ENCODE measurements at places on chromosomes 16 and 17. TPM values are rescaled to one million over a fixed set of nuclear protein-coding genes. Genes with fewer than 3 reads are reported as not detected.

Gene CPSF4L
- 0.28 TPM for total RNA-seq

Gene MEIOC
- total RNA-seq: under 0.01 TPM

Gene MYO18A
- 58.6 TPM for total RNA-seq

Gene GIT1
- total RNA-seq: 19.2 TPM

Gene DCAKD
- total RNA-seq: 39.7 TPM

Gene ZPBP2
- not detected for total RNA-seq

Gene MVP
- total RNA-seq: 263 TPM

Gene MYCBPAP
- total RNA-seq: 2.3 TPM

Gene ABCA9
- total RNA-seq: 17.8 TPM

Gene TAC4
- total RNA-seq: not detected

Gene CACNG3
- not detected for total RNA-seq

Gene HASPIN
- total RNA-seq: 0.85 TPM

Gene IL21R
- 0.28 TPM for total RNA-seq

Gene CCL17
- total RNA-seq: not detected

Gene MYH3
- total RNA-seq: 0.38 TPM

Gene CPHXL2
- not detected for total RNA-seq

Gene GPRC5C
- 7.9 TPM for total RNA-seq

Gene GP1BA
- total RNA-seq: not detected

Gene AGRP
- total RNA-seq: not detected

Gene DRC3
- 0.38 TPM for total RNA-seq

Gene TBC1D3H
- total RNA-seq: not detected
